ENCODE measurements at places on chromosomes 6 and 20.

DNA sequence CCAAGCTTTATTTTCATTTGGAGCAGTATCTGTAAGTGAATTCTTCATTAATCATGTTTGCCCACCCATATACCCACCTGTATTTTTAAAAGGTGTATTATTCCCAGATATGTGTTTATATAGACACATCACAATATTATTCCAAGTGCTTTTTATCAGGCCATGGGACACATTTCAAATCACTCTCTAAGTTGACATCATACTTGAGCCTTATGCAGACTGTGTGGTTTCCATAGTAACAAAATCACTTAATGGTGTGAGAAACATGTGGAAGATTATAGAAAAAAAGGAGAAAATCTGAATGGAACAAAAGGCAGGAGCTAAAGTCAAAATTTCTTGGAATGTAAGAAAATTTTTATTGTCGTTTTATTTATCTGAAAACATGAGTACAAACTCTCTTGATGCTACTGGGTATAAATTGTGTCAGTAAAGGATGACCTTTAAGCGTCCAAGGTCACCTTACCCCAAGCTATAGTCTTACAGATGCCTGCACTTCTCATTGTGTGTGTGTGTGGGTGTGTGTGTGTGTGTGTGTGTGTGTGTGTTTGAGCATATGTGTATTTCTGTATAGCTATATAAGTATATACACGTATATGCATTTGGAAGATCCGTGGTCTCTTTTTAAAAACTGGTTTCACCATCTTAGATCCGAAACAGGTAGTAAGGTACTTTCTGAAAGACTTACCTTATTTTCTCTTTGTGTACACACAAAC lies 79.8 kb upstream of the CCN6 start:
- no peaks in the 10 kb centered on the region for H3K36me3 ChIP-seq
- no peak overlapping the region for H3K4me3 ChIP-seq
- H3K27ac ChIP-seq, result no peak overlapping the region

DNA sequence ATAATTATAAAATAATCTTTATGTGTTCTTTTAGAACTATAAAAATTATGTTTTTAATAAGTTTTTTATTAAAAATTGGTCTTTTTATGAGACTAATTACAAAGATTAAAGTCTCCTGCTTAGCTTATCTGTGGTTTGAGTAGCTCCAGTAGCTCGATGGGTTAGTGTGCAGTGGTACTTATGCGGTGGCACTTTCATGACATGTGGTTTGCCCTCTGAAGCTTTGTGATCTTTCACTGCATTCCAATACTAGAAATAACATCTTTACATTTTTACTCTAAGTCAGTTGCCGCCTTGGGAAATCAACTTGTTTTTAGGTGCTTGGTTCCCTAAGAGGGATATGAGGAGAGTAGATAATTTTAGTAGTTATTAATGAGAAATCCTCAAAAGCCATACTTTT lies 699.5 kb upstream of the FLRT3 start:
- no peak for DNase-seq
- H3K4me3 ChIP-seq, result no peak overlapping the region
- H3K36me3 ChIP-seq, result no peaks in the 10 kb centered on the region
- H3K4me1 ChIP-seq, result no peaks in the 10 kb centered on the region
- no peak overlapping the region for H3K27ac ChIP-seq

- H3K36me3 ChIP-seq, result no peaks in the 10 kb centered on the region
- no peak overlapping the region for H3K27ac ChIP-seq
- DNase-seq, result no peak
- H3K4me1 ChIP-seq, result peaks cover 11% of the 10 kb centered on the region
- H3K4me3 ChIP-seq, result no peak overlapping the region
- H3K27me3 ChIP-seq, result peaks cover 66% of the 10 kb centered on the region
Observed at GRCh38 chr6:1313384-1313766, 1.5 kb downstream of the FOXQ1 start.

DNA sequence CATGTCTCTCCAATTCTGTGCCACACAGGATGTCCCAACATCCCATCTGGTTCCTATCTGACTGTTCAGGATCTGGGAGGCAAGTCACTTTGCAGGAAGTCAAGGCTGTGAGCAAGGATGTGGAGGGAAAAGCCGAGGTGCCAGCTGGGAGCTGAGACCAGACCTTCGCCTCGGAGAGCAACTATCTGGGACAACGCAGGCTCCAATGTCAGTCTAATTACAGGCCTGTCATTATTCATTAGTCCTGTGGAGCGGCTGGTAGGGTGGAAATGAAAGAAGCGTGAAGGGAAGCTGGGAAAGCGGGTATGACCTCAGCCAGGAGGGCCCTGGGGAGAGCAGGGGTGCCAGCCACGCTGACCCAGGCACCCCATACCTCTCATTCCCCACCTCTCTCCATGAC lies 147.3 kb downstream of the UNC5CL start:
- no peaks in the 10 kb centered on the region for H3K36me3 ChIP-seq
- no peak for DNase-seq
- H3K4me3 ChIP-seq, result no peak overlapping the region
- H3K27me3 ChIP-seq, result peaks cover 5% of the 10 kb centered on the region

DNA sequence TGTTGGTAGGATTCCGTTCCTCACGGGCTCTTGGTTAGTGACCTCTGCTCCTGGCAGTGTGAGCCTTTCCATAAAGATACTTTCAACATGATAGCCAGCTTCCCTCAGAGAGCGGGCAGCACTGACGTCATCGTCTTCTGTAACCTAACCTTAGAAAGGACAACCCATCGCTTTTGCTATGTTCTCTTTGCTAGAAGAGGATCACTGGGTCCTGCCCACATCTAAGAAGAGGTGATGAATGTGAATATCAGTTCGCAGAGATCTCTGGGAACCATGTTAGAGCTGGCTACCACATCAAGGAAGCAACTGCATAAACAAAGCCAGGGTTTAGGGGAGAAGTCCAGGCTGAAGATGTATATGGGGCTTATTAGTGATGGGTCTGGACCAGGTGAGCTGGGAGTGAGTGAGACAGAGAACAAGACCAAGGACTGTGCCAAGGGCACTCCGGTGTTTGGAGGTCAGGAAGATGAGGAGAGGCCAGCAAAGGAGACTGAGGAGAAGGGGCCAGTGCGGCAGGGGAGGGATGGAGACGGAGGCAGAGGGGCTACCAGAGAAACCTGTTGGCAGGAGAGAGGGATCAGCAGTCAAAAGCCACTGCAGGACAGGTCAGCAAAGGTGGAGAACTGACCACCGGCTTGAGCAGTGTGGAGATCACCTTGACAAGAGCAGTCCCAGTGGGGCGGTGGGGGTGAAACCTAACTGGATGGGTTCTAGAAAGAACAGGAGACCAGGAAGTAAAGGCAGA lies 39.7 kb downstream of the PIM1 start:
- DNase-seq, result peak; percentile 29
- H3K27me3 ChIP-seq, result no peaks in the 10 kb centered on the region
- peak overlapping the region; percentile 59 for H3K4me3 ChIP-seq
- peak overlapping the region; percentile 88 for H3K27ac ChIP-seq

DNA sequence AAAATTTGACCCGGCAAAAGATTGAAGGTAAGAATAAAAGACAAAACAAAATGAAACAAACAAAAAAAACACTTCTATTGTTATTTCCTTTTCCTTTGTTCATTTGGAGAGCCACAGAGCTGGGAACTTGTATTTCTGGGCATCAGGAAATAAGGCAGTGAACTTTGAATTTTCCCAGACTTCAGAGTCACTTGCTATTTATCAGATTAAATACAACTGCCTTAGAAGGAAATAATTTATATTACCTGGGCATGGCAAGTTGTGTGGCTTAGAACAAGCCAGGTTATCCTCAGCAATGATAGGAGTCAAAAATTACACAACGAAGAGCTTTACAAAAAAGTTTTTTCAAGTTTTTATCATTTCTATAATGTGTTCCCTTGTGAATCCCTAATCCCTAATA lies 20.2 kb upstream of the MRAP2 start:
- no peak overlapping the region for H3K4me3 ChIP-seq
- H3K27me3 ChIP-seq, result peaks cover 2% of the 10 kb centered on the region
- H3K27ac ChIP-seq, result no peak overlapping the region
- peaks cover 2% of the 10 kb centered on the region for H3K4me1 ChIP-seq
- DNase-seq, result no peak
- H3K36me3 ChIP-seq, result no peaks in the 10 kb centered on the region

DNA sequence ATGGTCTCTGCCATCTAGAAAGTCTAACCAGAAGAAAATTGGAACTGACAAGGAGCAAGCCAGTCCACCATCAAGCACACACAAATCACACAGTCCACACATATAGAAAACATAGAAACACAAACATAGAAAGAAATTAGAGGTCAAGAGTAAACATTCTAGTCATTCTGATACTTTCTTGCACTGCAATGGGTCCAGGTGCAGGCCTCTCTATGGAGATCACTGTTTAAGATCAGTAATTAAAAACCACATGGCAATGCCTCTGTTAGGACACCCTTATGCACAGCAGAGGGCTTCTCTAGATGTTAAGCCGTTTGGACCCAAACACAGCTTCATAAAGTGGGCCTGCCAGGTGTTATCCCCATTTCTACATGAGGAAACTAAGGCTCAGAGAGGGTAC lies 42.8 kb upstream of the SLC22A23 start:
- H3K36me3 ChIP-seq, result no peaks in the 10 kb centered on the region
- H3K27me3 ChIP-seq, result peaks cover 3% of the 10 kb centered on the region
- no peak for DNase-seq
- H3K27ac ChIP-seq, result no peak overlapping the region
- no peak overlapping the region for H3K4me3 ChIP-seq
- no peaks in the 10 kb centered on the region for H3K4me1 ChIP-seq

GRCh38 chr6:79404677-79405076 lies 132.6 kb downstream of the LCA5 start:
- DNase-seq, result no peak
- no peaks in the 10 kb centered on the region for H3K4me1 ChIP-seq
- H3K27ac ChIP-seq, result no peak overlapping the region
- no peaks in the 10 kb centered on the region for H3K36me3 ChIP-seq
- H3K4me3 ChIP-seq, result no peak overlapping the region

- DNase-seq, result no peak
- no peak overlapping the region for H3K4me3 ChIP-seq
- H3K36me3 ChIP-seq, result no peaks in the 10 kb centered on the region
- no peaks in the 10 kb centered on the region for H3K27me3 ChIP-seq
- H3K4me1 ChIP-seq, result no peaks in the 10 kb centered on the region
Observed at GRCh38 chr6:132004668-132005067, 53.5 kb upstream of the CCN2 start.

GRCh38 chr6:3194535-3195419 lies 32.7 kb downstream of the TUBB2B start:
- H3K27me3 ChIP-seq, result peaks cover 4% of the 10 kb centered on the region
- H3K36me3 ChIP-seq, result no peaks in the 10 kb centered on the region
- H3K27ac ChIP-seq, result no peak overlapping the region

- H3K27ac ChIP-seq, result no peak overlapping the region
- no peaks in the 10 kb centered on the region for H3K36me3 ChIP-seq
- no peak for DNase-seq
- H3K27me3 ChIP-seq, result no peaks in the 10 kb centered on the region
- no peaks in the 10 kb centered on the region for H3K4me1 ChIP-seq
Observed at GRCh38 chr6:128807577-128807976, 75.4 kb upstream of the LAMA2 start.

DNA sequence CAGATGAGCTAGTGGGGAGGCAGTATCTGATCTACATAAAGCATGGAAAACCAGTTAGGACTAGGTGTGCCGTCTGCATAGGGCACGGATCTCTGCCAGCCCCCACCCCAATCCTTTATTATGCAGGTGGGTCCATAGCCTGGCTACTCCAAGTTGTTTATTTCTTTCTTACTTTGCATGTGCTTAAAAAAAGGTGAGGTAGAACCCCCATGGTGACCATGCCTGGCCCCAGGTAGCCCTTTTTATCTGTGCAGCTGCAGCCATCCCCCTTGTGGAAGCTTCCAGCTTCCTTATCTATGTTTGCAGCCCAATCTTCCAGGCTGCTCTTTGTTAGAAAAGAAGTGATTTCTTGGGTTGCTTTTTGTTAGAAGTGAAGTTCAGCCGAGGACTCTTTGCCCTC lies 9.0 kb upstream of the TREM2 start:
- H3K27ac ChIP-seq, result no peak overlapping the region
- no peaks in the 10 kb centered on the region for H3K4me1 ChIP-seq
- H3K36me3 ChIP-seq, result no peaks in the 10 kb centered on the region
- no peak overlapping the region for H3K4me3 ChIP-seq

DNA sequence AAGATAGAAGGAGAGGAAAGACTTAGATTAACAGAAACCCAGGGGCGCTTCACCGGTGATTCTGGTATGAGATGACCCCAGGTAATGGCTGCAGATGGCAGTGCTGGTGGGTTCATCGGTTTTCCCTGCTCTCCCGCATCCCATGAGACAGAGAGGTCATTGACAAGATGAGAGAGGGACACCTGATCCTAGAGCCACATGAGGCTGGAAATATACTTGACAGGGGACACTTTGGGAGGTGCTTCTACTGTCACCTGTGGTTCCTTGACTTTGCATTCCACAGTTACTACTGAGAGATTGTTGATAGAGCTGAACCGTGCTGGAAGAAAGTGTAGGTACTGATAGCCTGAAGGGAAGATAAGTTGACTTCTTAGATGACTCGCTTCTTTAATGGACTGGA lies 74.3 kb downstream of the SYNDIG1 start:
- no peaks in the 10 kb centered on the region for H3K36me3 ChIP-seq
- peaks cover 9% of the 10 kb centered on the region for H3K27me3 ChIP-seq
- no peaks in the 10 kb centered on the region for H3K4me1 ChIP-seq

- no peak overlapping the region for H3K27ac ChIP-seq
- H3K36me3 ChIP-seq, result no peaks in the 10 kb centered on the region
- H3K4me3 ChIP-seq, result no peak overlapping the region
- H3K4me1 ChIP-seq, result no peaks in the 10 kb centered on the region
- H3K27me3 ChIP-seq, result peaks cover 6% of the 10 kb centered on the region
Observed at GRCh38 chr6:44603044-44603686, 215.7 kb downstream of the CDC5L start.

DNA sequence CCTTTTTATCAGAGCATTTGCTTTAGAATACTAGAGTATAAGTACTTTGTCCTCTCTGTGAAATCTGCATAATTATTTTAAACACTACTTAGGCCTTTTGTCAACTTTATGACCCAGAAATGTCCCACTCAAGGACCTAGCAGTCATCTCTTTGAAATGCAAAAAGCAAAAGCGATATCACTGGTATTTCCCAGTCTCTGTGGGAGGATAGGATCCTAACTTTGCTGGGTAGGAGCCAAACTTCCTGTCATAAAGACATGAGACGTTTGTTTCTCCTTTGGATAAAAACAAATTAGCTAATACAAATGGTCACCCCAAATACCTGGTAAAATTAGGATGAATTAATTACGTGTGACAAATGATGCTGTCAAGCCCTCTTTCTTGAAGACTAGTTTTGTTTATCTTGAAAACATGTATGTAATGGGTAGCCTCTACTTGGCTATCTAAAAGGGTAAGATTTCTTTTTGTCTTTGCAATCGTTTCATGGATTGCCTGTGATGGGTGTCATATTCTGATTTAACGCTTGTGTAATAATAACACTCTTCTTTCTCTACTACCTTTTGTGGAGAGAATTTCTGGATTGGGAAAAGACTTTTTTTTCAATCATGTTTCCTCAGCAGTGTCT lies 36.2 kb downstream of the DCDC2 start:
- no peak overlapping the region for H3K4me3 ChIP-seq
- no peak overlapping the region for H3K27ac ChIP-seq
- no peaks in the 10 kb centered on the region for H3K4me1 ChIP-seq
- no peak for DNase-seq
